NCI-H187 treated with DMSO at 0.1 percent for 48 hours (cell line): ENCODE measurements at places on chromosomes 13 and 19.

DNA sequence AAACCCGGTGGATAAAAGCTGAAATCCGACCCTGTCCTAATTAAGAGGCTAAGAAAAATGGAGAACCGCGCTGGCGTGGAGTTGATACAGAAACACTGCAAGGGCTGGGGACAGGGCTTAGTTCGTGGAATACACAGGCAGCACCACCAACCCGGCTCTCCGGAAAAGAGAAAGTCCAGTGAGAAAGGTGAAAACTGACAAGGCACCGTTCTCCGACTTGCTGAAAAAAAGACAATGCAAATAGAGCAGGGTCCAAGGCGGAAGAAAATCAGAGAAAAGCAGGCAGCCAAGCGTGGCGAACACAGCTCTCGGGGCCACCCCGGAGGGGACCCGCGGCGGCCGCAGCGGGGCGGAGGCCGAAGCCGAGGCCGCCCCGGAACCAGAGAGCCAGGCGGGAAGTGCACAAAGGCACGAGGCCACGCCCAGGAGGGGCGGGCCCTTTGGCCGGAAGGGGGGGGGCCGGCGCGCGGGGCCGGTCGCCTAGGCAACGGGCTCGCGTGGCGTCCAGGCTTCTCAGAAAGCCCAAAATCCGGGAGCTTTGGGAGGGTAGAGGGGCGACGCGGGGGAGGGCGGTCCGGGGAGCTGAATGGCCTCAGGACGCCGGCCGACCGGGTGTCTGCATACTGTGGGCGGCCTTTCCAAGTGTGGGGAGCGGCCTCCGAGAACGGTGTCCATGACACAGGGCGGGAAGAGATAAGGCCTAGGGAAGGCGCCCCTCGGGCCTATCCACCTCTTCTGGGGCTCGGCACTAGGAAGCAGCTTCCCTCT is 1.2 kb upstream of the ING1 start:
- peak; percentile 77 for DNase-seq

DNA sequence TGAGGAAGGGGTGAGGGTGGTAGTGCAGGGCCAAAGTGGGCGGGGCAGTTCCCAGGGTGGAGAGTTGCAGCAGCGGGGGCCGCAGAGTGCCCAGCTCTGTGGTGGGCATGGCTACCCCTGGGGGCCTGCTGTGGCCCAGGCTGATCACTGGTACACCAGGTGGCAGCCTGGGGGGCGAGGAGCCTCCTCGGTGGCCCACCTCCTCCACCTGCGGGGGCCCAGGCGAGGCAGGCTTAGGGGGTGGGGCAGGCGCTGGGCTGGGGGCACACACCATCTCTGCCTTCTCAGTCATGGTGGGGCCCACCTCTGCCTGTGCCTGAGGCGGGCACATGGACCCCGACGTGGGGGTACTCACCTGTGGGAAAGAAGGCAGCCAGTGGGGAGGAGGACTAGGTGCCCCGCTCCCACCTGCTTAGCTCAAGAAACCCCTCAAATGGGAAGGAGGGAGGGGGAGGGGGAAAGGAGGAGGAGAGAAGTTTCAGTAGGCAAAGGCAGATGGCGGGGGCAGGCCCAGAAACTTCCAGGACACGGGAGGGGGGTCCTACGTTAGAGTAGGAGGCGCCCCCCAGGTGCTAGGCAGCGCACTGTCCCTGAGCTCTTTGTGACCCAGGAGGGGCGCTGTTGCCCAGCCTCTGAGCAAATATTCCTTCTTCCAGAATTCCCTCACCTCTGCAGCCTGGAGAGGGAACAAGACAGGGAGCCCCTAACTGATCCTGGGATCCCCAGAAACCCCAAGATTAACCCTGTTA is 1.6 kb downstream of the LYL1 start:
- no peak for DNase-seq

GRCh38 chr13:33799950-33800592 is 17.9 kb upstream of the RFC3 start:
- DNase-seq, result no peak

DNA sequence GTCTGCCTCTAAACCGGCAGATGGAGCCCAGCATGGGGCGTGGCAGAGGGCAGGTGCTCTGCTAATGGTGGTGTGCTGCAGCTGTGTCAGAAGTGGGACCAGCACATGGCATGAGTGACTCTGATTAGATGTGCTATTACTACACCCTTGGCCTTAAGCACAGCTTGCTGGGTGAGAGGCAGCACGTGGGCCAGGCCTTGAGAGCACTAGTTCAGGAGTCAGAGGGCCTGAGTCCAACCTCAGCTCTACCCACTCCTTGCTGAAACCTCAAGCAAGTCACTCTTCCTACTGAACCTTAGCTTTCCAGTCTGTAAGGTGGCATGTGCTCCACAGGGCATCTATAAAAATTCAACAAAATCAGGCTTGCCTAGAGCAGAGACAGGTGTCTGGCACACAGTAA is 22.7 kb downstream of the AKT2 start:
- no peak for DNase-seq

DNA sequence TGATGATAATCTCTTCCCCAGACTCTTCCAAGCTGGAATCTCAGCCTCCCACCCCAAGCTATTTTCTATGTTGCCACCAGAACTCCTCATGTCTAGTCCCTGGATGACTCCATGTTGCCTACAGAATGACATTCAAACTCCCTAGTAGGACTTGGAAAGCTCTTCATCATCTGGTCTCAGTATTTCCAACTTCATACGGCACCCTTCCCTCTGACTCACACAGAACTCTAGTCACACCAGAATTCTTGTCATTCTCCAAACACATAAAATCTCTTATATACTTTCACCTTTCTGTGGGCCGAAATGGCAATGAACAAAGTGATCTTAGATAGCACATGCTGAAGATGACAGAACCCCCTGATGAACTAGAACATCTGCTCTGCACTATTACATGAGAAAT is 86.2 kb downstream of the CAB39L start:
- no peak for DNase-seq

DNA sequence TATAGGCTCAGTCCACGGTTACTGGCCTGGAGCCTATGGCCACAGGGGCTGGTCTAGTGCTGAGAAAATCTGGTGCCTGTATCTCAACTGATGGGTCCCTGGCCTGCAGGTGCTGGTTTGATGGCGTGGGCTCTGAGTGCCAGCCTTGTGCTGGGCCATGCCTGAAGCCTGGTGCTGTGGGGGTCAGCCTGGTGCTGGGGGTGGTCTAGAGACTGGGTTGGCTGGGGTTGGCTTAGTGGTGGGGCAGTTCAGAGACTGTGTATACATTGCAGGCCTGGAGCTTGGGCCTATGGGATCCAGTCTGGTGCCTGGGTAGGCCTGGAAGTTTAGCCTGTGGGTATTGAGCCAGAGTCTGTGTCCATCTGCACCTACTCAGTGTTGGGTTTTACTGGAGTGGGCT is 36.4 kb downstream of the SLC10A2 start:
- DNase-seq, result no peak

- DNase-seq, result no peak
These were observed 10.6 kb downstream of the CD70 start for GRCh38 chr19:6580313-6580712.

GRCh38 chr13:22128441-22129408 is 457.9 kb downstream of the FGF9 start:
- DNase-seq, result no peak

GRCh38 chr19:5179256-5179655 is 161.4 kb downstream of the PTPRS start:
- DNase-seq, result no peak

GRCh38 chr13:96966415-96967102 is 27.7 kb downstream of the OXGR1 start:
- no peak for DNase-seq

DNA sequence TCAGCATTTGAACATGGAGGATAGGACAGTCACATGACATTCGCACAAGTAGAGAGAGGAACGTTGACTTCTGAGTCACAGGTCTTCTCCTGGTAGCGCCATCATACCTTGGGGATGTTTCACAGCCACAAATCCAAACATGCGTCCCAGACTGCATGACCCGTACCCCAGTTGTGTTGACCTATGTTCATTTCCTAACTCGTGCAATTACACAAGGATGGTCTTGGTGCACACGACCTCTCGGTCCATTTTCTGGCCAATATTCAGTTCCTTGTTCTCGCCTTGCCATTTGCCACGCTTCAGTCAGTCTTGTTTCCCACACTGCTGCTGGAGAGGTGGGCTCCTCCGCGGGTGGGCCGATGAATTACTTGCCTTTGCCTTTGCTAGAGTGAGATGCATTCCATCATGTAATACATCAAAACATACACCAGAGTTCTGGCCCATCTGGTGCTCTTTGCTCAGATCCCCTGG is 87.3 kb downstream of the COL4A2 start:
- no peak for DNase-seq

GRCh38 chr19:2678044-2678671 is 24.3 kb downstream of the GNG7 start:
- no peak for DNase-seq

DNA sequence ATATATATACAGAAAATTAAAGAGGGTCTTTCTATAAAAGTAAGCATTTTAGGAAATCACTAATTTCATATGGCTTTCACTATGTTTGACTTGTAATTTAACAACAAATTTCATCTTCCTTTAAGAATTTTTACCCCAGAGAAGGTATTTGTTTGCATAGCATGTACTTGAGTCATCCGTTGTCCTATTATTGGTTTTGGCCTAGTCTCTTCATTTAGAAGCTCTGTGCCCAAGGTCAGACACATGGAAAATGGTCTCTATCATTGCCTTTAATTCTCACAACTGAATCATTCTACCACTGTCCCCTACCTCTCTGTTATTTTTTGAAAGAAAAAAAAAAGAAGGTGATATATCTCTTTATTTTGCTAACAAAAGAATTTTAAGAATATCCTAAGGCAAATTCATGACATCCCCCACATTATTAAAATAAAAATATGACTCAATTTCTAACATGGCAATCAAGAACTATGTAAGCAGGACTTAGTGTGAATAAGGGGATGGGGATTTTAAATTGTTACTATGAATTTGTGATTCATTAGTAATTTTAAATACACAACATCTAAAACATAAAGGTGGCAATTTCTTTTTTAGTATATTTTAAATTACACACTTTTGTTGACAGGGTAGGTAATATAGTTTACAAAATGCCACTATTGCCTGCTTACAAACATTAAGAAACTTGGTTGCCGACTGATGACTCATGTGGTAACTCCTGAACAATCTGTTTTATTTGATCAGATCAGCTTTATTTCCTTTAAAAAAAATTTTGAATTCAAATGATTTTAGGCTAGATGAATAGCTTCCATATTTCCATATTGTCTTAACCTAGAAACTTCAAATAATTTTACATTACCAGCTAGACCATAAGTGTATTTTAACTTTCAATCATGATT is 13.9 kb downstream of the SLITRK5 start:
- DNase-seq, result no peak

GRCh38 chr13:67549331-67549730 is 319.2 kb upstream of the PCDH9 start:
- DNase-seq, result no peak

DNA sequence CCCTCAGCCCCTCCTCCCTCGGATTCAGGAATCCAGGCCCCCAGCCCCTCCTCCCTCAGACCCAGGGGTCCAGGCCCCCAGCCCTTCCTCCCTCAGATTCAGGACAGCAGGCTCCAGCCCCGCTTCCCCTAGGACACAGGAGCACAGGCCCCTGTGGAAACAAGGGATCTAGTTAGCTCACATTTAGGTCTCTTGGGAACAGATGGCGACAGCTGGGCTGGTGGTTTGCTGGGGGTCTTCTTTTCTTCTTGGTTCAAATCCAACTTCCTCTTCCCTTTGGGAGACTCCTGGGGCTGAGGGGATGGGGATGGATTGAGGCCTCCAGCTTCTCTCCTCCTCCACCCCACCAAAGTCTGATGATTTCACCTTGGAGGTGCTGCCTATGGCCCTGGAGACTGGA is 19.6 kb downstream of the ZNF575 start:
- DNase-seq, result no peak

GRCh38 chr19:10669246-10669645 is 15.1 kb downstream of the ILF3 start:
- no peak for DNase-seq

DNA sequence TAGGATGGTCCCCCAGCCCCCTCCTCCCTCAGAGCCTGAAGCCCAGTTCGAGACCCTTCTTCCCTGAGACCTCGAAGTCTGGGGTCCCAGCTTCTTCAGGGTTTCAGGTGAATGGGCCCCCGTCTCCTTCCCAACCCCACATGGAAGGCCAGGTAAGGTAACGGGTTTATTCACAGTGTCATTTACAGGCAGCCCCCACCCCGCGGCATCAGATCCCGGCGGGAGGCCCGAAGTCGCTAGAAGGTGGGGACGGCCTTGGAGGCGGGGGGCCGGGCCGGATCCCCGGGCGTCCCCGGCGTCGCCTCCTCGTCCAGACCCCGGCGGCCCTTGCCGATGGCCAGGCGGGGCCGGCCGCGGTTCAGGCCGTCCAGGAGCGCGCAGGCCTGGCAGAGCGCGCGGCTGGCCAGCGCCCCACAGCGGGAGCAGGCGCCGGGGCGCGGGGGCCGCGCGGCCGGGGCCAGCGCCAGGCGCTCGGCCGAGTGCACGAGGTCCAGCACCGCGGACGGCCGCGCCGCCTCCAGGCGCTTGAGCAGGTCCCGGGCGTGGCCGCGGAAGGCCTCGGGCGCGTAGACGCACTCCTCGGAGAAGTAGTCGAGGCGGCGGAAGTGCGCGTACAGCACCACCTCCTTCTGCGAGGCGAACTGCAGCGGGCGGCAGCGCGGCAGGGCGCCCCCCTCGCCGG is 9.7 kb downstream of the CTU1 start:
- no peak for DNase-seq

GRCh38 chr13:68439817-68440216 is 1209.7 kb upstream of the PCDH9 start:
- DNase-seq, result no peak

- DNase-seq, result no peak
These were observed 6.3 kb upstream of the RXFP2 start for GRCh38 chr13:31733066-31733465.

DNA sequence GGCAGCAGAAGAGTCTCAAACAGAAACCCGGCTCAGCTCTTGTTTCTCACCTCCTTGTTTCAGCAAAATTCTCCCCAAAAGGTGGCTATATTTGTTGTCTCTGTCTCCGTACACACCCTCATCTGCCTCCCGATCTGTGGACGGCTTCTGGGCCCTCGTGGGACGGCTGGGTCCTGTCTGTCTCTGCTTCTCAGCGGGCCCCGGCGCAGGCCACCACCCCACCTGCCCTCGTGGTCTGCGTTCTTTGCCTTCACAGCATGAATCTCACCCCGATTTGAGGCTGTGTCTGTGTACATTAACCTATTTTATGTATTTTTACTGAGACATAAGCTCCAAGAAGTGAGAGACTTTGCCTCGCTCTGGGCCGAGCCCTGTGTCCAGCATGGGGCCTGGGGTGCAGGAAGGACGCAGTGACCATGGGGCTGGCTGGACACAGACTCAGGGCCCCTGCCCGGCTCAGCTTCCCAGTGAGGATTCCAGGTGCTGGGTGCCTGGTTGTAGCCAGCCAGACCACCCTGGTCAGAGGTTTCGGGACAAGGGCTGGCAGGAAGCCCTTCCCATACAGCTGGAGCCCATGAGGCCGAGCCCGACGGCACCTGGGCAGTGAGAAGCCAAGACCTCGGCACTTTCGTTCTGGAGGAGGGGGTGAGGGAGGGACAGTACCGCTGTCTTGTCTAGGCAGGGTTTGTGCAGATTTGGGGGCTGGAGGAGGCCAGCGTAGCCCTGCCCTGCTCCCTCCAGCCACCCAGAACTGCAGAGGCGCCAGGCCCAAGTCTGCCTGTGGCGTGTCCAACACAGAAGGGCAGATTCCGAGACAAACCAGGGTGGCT is 78.5 kb upstream of the MCF2L start:
- DNase-seq, result no peak
